Activated gamma-delta T cell treated with anti-CD3 and anti-CD28 coated beads, Interleukin-2, amount 50 U/mL, for 16 hours (primary cell): ENCODE measurements at places on chromosomes 16 and 17.

DNA sequence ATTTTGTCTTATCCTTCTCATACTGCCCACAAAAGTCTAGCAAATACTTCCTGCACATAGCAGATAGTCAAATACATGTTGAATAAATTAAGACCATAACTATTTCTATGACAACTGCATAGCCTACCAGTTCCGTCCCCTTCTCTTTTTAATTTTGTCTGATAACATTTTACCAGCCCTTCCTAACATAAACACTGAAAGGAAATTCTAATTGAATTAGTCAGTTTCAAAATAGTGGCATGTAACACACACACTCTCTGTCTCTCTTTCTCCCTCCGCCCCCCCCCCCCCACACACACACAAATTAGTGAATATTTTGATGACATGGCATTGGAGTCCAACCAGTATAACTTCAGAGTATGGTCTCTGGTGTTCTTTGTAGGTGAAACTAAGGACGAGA, 41.8 kb downstream of the TNRC6C start:
- DNase-seq: no peak

DNA sequence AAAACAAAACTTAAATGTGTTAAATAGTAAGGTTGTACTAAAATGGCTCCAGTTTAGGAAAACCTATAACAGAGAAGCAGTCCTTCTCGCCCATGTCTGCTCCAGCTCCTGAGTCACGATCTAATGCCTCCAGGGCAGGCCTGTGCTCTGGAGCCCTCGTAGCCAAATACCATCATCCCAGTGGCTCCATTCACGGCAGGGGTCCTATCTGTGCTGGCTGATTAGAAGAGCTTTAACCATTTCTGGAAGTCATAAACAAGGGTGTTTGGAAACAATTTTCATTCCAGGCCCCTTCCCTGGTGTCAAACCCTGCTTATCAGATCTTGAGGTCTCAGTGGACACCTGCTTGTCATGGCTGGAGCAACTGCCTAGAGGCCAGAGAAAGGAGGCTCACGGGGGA, 336.9 kb downstream of the SOX9 start:
- no peak for DNase-seq

GRCh38 chr16:66275775-66276428, 90.6 kb upstream of the CDH5 start:
- DNase-seq: no peak

DNA sequence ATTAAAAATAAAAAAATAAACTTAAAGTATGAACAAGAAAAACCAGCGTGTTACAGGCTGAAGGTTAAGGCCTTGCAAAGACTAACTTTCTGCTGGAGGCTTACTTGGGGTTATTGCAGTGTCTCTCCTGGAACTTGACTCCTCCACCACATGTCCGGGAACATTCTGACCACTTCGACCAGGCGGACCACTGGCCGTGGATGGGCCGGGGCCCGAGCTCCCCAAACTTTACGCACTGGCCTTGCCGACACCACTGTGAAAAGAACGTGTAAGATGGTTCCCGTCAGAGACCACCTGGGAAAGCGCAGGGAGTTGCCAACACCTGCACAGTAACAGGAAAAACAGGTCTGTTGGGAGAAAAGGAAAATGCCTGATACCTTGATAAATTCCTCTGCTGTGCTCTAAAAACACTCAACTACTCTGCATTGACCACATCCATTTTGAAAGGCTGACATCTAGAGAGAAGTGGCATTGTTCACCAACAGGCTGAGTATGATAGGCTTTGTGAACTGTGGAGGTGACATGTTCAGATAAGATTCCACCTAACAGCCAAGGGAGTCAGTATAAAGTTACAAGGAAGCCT, 99.1 kb downstream of the ADAMTS18 start:
- no peak for DNase-seq

DNA sequence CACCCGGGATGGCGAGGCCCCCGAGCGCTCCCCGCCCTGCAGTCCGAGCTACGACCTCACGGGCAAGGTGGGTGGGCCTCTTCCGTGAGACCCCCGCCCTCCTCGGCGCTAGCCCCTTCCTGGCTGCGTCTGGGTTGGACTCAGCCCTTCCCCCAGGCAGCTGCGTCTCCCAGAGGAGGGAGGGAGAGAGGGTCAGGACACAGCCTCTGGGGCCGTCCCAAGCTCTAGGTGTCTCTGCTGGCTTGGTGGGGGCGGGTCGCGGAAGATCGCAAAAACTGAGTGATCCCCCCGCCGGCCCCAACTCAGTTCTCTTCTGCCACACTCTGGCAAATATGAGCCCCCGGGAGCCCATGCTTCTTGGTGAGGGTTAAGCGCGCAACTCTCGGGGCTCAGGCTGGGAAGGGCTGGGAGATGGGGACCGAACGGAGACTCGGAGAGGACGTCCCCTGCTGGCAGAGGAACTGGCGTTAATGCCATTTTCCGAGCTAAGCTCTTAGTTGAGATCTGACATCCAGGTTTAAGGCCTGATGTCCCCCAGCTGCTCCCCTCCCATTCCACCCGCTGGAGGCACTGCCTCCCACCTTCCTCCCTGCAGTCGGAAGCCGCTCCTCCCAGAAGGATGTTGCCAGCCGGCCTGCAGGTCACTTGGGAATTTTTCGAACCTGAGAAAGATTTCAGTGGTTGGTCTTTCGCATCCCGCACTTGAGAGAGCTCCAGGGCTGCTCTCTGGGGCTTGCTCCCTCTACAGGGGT, 419 bp downstream of the RAB37 start:
- no peak for DNase-seq
